ENCODE measurements at places on chromosomes 2 and 18. TPM values are rescaled to one million over a fixed set of nuclear protein-coding genes. Genes with fewer than 3 reads are reported as not detected.

DNA sequence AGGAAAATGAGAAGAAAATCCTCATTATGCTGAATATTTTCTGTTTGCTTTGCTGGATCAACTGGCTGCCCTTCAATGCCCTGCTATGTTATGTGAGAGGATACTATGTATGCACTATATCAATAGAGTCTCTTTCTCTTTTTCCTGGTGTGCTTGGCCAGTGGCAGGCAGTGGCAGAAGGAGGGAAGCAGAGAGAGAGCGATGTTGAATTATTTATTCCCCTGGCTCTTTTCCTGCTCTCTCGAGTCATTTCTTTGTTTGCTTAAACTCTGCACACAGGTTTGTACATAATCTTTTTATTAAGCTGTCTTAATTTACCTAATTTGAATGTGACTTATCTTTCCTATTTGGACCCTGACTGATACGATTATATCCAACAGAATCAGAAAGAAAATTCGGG, 1727.3 kb downstream of the SUCLG1 start:
- DNase-seq = no peak
- H3K4me1 ChIP-seq = no peaks in the 10 kb centered on the region
- H3K4me3 ChIP-seq = no peak overlapping the region
- H3K36me3 ChIP-seq = no peaks in the 10 kb centered on the region
- H3K27ac ChIP-seq = no peak overlapping the region
- H3K27me3 ChIP-seq = peaks cover 2% of the 10 kb centered on the region

GRCh38 chr2:199439542-199439941, 18.2 kb downstream of the SATB2 start:
- H3K36me3 ChIP-seq = no peaks in the 10 kb centered on the region
- H3K27me3 ChIP-seq = no peaks in the 10 kb centered on the region
- no peak overlapping the region for H3K27ac ChIP-seq
- no peak for DNase-seq
- H3K4me1 ChIP-seq = peaks cover 40% of the 10 kb centered on the region

C1QL2 gene
- total RNA-seq = not detected

PMAIP1 gene
- 9.2 TPM for total RNA-seq

GRCh38 chr2:190280565-190281350, 38.9 kb downstream of the HIBCH start:
- no peak for DNase-seq
- H3K4me3 ChIP-seq = no peak overlapping the region
- H3K36me3 ChIP-seq = peaks cover 14% of the 10 kb centered on the region
- H3K27me3 ChIP-seq = no peaks in the 10 kb centered on the region
- no peak overlapping the region for H3K27ac ChIP-seq

IL36A gene
- total RNA-seq = not detected

- DNase-seq = no peak
- peaks cover 13% of the 10 kb centered on the region for H3K36me3 ChIP-seq
- H3K27me3 ChIP-seq = peaks cover 4% of the 10 kb centered on the region
- no peak overlapping the region for H3K27ac ChIP-seq
These were observed 96.2 kb downstream of the BARD1 start for GRCh38 chr2:214713080-214713830.

DNA sequence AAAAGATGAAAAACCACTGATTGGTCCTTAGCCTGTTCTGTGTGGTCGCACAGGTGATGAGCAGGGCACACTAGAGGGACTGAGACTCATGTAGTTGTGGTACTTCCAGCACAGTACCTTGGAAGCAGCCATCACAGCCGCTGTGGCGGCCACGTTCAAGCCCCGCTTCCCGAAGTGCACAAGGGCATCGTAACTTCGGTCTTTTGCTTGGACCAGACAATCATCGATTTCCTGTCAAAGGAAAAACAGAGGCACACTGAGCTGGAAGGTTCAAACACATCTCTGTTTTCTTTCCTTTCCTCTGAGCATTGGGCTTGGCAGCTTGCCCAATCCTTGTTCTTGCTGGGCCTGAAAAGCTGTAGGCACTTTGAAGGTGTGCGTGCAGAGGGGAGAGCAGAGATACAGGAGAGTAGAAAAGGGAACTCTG, 52.6 kb downstream of the MRPL35 start:
- H3K27ac ChIP-seq = no peak overlapping the region
- no peak overlapping the region for H3K4me3 ChIP-seq
- peaks cover 18% of the 10 kb centered on the region for H3K27me3 ChIP-seq
- peaks cover 13% of the 10 kb centered on the region for H3K4me1 ChIP-seq
- H3K36me3 ChIP-seq = no peaks in the 10 kb centered on the region
